Adipocyte (in vitro differentiated cells): ENCODE measurements at places on chromosomes 1 and 21.

GRCh38 chr1:53091841-53092645 is 30.0 kb downstream of the PODN start:
- DNase-seq: no peak

GRCh38 chr21:35853321-35854239 is 206.7 kb downstream of the SETD4 start:
- DNase-seq: no peak

DNA sequence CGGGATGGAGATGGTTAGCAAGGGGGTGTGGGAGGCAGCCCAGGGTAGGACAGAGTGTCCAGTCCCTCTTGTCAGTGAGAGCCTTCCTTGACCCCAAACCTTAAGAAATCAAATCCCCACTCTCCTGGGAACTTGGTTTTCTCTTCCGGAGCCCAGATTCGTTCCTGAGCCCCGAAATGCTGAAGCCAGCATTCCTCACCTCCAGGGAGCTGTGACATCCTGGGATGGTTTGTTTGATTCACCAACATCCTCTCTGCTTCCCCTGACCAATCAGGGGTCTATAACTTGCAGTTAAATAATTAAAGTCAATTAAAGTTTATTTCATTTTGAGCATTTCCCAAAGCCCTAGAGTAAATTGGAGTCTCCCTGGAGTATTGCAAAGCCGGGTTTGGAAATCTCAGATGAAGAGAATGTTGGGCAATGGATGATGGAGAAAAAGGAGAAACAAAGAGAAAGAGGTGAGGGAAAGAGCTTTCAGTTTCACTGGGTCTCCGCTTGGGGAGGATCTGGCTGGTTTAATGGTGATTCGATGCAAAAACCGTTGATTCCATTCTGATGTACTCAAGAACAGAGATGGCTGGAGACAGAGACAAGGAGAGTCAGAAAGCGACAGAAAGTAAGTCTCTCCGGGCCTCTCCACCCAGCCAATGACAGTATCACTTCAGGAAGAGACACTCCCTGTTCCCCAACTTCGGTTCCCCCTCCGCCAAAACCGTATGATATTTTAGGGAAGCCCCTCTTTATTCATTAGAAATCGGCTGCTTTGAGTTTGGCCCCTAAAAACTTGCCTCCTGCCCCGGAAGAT is 12.8 kb upstream of the ALX3 start:
- DNase-seq: peak; percentile 62

DNA sequence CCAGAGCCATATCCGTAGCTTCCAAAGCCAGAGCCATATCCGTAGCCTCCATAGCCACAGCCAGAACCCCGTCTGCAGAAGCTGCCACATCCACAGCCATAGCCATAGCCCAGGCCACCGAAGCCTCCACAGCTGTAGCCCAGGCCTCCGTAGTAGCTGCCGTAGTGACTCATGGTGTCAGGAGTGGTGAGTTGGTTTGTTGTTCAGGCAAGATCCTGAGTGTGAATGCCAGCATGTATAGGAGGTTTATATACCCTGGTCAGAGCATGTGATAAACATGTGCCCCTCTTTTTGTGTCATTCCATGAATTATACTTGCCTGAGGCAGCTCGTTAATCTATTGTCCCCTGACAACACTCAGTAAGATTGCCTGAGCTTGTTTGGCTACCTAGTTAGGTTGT is at the start of gene KRTAP19-1:
Gene KRTAP19-1, minus strand, starts transcription at position 223 of the 400 bp plus-strand sequence. Its CDS starts 50 bp downstream, at position 173.
- DNase-seq: no peak

DNA sequence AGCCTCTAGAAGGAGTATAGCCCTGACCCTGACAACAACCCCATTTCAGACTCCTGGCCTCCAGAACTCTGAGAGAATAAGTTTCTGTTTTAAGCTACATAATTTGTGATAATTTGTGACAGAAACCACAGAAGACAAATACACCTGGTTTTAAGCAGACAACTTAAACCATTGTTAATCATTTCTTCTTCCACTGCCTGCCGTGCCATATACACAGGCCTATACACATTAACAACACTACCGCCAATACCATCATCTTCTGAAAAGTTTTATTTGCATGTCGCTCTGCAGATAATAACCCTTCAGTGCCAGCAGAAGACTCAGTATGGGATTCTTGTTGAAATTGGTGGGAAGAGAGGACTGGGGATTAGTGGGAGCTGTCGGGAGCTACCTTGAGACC is 39.9 kb upstream of the KRTAP19-8 start:
- no peak for DNase-seq

GRCh38 chr21:28482657-28483056 is 510.0 kb downstream of the LTN1 start:
- DNase-seq: no peak

DNA sequence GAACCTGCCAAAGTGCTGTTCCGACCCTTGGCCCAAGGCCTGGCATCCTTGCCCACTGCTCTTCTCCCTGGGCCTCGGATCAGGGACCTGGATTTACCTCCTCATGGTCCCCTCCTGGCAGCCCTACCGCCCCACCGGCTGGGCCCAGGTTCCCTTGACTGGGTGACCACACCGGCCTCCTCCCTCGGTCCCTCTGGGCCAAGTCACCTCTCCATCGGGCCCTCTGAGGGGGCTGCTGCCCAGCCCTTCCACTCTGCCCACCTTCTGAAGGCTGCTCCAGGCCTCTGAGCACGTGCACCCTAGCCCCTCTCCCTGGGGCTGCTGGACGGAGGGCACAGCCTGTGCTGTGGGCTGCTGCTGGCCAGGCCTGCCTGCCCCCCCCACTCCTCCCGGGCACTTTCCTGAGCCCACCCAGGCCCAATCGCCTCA is 9.3 kb upstream of the MMEL1 start:
- no peak for DNase-seq

- DNase-seq: no peak
These were observed 710.6 kb downstream of the MATN1 start for GRCh38 chr1:30012455-30013440.

DNA sequence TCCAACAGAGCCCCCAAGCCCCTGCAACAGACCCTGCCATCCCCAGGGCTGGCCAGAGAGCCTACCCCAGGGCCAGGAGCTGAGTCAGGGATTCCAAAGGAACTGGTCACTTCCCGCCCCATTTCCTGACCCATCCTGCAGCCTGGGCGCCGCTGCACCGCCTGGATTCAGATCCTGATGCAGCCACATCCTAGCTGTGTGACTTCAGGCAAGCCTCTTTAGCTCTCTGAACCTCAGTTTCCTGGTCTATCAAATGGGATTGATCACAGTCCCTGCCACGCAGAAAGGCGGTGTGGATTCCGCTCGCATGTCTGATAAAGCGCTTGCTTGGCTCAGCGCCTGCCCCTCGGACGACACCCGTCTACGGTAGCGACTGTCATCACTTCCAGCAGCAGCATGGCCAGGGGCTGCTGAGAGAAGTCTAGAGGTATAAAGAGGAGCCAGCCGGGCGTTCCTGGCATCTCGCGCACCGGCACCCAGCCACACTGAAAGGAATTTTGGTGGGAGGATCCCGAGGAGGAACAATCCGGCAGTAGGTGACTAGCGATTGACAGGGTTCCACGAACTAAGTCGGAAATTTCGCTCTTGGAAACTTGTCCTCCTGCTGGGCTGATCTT is 10.1 kb downstream of the EPHA2 start:
- peak; percentile 87 for DNase-seq

- no peak for DNase-seq
These were observed 78.5 kb upstream of the KAZN start for GRCh38 chr1:14519976-14520375.

GRCh38 chr21:42216726-42217572 is 2.0 kb upstream of the ABCG1 start:
- no peak for DNase-seq
